Activated T-cell treated with anti-CD3 and anti-CD28 coated beads, Interleukin-2, amount 50 U/mL, for 72 hours (primary cell): ENCODE measurements at places on chromosomes 2 and 18. TPM values are rescaled to one million over a fixed set of nuclear protein-coding genes. Genes with fewer than 3 reads are reported as not detected.

DNA sequence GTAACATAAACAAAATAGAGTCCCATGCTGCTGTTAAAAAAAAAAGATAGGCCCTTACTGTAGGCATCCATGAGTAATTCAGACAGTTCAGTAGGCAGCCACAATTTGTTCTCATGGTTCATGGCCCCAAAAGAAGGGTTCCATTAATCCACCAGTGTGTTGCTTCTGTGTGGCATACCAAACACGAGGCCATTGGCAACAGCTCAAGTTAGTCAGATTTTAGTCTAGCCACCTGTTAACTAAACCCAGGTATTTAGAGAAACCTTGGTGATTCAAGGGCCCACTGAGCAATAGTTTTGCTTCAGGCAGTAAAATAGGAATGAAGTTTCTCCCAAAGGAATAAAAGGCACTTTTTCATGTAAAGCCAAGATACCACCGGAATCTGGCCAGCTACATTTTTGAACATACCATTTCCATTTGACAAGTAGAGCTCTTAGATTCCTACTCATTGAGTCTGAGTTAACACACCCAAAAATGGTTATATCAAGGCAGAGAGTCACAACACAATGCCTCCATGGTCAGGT lies 80.1 kb upstream of the SRD5A2 start:
- H3K36me3 ChIP-seq = no peaks in the 10 kb centered on the region
- H3K4me1 ChIP-seq = no peaks in the 10 kb centered on the region
- H3K4me3 ChIP-seq = no peak overlapping the region
- DNase-seq = no peak
- H3K27ac ChIP-seq = no peak overlapping the region

Gene GKN2
- not detected for total RNA-seq

- H3K4me3 ChIP-seq = no peak overlapping the region
- H3K27me3 ChIP-seq = no peaks in the 10 kb centered on the region
- no peaks in the 10 kb centered on the region for H3K4me1 ChIP-seq
- no peak for DNase-seq
- no peak overlapping the region for H3K27ac ChIP-seq
These were observed 239.6 kb downstream of the LPIN1 start for GRCh38 chr2:11985817-11986566.

Gene FAM124B
- 0.32 TPM for total RNA-seq

GRCh38 chr2:98086491-98087446 lies at the start of gene VWA3B:
TSS of gene VWA3B (plus strand) at chr2:98087167. CDS start at chr2:98093093, 5,926 bp downstream.
- peak within 1 kb of the TSS; percentile 80 for H3K4me3 ChIP-seq
- H3K4me1 ChIP-seq = peaks cover 24% of the 10 kb centered on the region
- DNase-seq = peak; percentile 70
- H3K27ac ChIP-seq = no peak within 1 kb of the TSS
- H3K27me3 ChIP-seq = peaks cover 51% of the 10 kb centered on the region
- H3K36me3 ChIP-seq = no peaks in the 10 kb centered on the region

Gene TXNL4A
- 92.9 TPM for total RNA-seq

DNA sequence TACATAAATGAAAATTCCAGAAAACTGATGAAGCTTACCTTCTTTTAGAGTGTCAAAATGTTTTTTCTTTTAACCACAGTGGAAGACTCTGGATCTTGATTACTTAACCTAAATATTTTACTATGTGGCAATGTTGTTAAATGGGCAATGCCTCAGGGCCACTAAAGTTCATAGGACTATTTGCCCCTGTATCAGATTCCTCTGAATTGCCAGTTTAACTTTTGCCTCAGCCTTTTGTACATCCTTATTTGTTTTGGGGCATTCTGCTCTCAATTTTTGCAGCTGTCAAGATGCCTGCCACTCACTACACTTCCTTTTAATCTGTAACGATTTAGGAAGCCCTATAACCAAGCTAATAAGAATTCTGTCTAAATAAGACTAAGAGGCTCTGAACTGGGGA lies 31.7 kb upstream of the SERTAD2 start:
- H3K27ac ChIP-seq = no peak overlapping the region
- H3K4me3 ChIP-seq = no peak overlapping the region
- H3K27me3 ChIP-seq = no peaks in the 10 kb centered on the region
- DNase-seq = no peak
- peaks cover 6% of the 10 kb centered on the region for H3K4me1 ChIP-seq
- H3K36me3 ChIP-seq = no peaks in the 10 kb centered on the region

GRCh38 chr2:106306387-106306786 lies 112.3 kb upstream of the UXS1 start:
- H3K4me3 ChIP-seq = no peak overlapping the region
- no peaks in the 10 kb centered on the region for H3K36me3 ChIP-seq
- no peak for DNase-seq

DNA sequence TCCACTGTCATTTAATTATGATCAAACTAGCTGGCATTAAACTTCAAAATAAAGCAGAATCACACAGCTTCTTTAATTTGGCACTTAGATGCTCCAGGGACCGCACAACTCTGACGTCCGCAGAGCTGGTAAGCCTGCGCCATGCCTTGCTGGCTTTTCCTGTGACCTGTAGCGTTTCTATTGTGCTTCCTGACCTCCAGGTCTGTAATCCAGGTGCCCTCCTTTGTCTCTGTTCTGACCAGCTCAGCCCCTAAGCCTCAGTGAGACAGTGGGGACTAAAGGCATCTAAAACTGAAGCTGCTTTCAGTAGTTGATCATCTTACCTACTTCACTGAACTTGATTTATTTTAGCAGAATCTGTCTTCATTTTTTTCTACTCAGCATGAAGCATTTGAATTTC lies 249.7 kb upstream of the RGPD4 start:
- no peak overlapping the region for H3K27ac ChIP-seq
- no peak overlapping the region for H3K4me3 ChIP-seq
- H3K36me3 ChIP-seq = no peaks in the 10 kb centered on the region
- H3K27me3 ChIP-seq = no peaks in the 10 kb centered on the region
- H3K4me1 ChIP-seq = no peaks in the 10 kb centered on the region
- DNase-seq = no peak

DNA sequence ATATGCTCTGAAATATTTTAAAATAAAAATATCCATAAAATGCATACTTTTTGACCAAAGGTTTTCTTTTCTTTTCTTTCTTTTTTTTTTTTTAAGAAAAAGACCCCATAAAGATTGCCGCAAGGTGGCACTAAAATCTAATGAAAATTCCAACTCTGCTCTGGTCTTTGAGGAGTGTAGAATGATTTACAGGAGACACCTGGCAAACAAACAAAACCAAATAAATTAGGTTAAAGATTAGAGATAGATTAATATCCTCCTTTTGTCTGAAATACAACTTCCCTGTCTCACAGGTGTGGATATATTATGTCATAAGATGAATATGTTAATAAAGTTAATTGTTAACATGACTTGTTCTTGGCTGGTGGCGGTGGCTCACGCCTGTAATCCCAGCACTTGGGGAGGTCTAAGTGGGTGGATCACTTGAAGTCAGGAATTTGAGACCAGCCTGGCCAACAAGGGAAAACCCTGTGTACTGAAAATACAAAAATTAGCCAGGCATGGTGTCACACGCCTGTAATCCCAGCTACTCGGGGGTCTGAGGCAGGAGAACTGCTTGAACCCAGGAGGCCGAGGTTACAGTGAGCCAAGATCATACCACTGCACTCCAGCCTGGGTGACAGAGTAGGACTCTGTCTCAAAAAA lies 3.5 kb upstream of the RHOB start:
- peaks cover 2% of the 10 kb centered on the region for H3K36me3 ChIP-seq
- no peak for DNase-seq
- no peak overlapping the region for H3K4me3 ChIP-seq
- H3K4me1 ChIP-seq = no peaks in the 10 kb centered on the region
- H3K27ac ChIP-seq = no peak overlapping the region

GRCh38 chr2:176445956-176446355 lies 176.7 kb downstream of the MTX2 start:
- peaks cover 6% of the 10 kb centered on the region for H3K27me3 ChIP-seq
- no peaks in the 10 kb centered on the region for H3K4me1 ChIP-seq
- H3K36me3 ChIP-seq = no peaks in the 10 kb centered on the region
- H3K27ac ChIP-seq = no peak overlapping the region
- H3K4me3 ChIP-seq = no peak overlapping the region

GRCh38 chr18:77106331-77106730 lies 26.3 kb downstream of the MBP start:
- peak overlapping the region; percentile 85 for H3K4me3 ChIP-seq
- peak overlapping the region; percentile 85 for H3K27ac ChIP-seq
- H3K4me1 ChIP-seq = peaks cover 93% of the 10 kb centered on the region
- no peaks in the 10 kb centered on the region for H3K27me3 ChIP-seq
- peaks cover 35% of the 10 kb centered on the region for H3K36me3 ChIP-seq
- peak; percentile 80 for DNase-seq

GRCh38 chr18:66553824-66554223 lies 50.1 kb downstream of the CDH19 start:
- no peaks in the 10 kb centered on the region for H3K36me3 ChIP-seq
- no peak overlapping the region for H3K27ac ChIP-seq
- H3K4me1 ChIP-seq = no peaks in the 10 kb centered on the region
- no peak overlapping the region for H3K4me3 ChIP-seq
- H3K27me3 ChIP-seq = no peaks in the 10 kb centered on the region

DNA sequence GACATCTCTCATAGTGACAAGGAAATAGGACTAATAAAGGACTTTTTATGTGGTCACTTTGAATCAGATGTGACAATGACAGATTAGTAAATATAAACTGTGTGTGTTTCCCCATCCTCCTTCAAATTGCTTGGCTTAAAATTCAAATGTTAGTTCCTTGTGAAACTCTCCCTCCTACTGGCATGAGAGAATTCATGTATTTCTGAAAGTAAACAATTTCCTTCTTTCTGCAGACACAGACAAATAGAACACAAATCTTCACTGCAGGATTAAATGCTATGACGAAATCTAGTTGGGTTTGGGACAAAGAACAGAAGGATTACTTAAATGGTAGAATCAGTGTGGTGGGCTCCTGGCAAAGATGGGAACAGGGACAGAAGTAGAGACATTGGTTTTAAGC lies 328.7 kb upstream of the FAM98A start:
- no peaks in the 10 kb centered on the region for H3K4me1 ChIP-seq
- H3K4me3 ChIP-seq = no peak overlapping the region
- no peaks in the 10 kb centered on the region for H3K36me3 ChIP-seq
- DNase-seq = no peak
- no peak overlapping the region for H3K27ac ChIP-seq

GRCh38 chr2:45046786-45047185 lies 37.5 kb upstream of the SIX2 start:
- H3K27me3 ChIP-seq = peaks cover 29% of the 10 kb centered on the region
- no peak for DNase-seq
- H3K4me3 ChIP-seq = no peak overlapping the region
- no peaks in the 10 kb centered on the region for H3K4me1 ChIP-seq
- H3K27ac ChIP-seq = no peak overlapping the region

Gene DOCK10
- 199 TPM for total RNA-seq

Gene ALPG
- total RNA-seq = not detected

GRCh38 chr2:190202604-190203003 lies 117.0 kb downstream of the HIBCH start:
- H3K36me3 ChIP-seq = peaks cover 6% of the 10 kb centered on the region
- no peaks in the 10 kb centered on the region for H3K4me1 ChIP-seq
- no peak for DNase-seq

Gene CHRNG
- total RNA-seq = not detected

Gene IL1RL1
- 2.2 TPM for total RNA-seq

DNA sequence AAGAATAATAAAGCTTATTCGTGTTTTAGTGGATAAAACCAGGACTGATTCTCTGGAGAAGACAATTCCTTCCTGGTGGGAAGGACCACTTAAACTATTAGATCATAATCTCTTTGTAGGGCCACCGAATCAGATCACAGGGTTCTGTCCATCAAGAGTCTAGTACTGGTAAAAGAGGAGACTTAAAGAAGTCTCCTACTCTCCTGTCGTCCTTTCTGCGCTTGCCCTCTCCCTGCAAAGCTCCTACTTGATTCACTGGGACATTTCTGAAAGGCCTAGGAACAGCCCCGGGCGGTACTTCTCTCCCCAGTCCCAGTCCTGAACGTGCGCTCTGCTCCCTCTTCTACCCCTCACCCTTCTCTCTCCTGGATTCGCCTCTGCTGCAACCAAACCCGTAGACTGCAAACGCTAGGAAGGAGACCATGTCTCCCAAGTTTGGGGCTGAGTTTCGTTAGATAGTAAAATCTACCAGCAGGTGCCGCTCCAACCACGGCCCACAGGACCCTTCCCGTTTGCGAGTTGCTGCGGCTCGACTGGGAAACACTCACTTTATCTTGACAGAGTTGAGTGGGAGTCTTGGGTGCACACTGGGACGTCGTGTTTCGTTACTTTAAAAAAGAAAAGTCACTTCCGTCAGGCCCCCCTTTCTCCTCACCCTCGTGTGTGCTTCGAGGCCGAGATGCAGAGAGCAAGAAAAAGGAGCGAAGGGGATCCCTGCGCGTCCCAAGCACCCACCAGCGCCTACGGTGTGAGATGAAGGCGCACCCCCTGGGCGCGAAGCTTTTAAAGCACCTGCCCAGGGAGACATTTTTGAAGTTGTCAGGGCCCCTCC lies 923 bp downstream of the FIGLA start:
- H3K4me1 ChIP-seq = peaks cover 16% of the 10 kb centered on the region
- peak overlapping the region; percentile 89 for H3K4me3 ChIP-seq

GRCh38 chr18:30556112-30556511 lies 486.4 kb downstream of the DSC3 start:
- H3K27me3 ChIP-seq = no peaks in the 10 kb centered on the region
- peaks cover 2% of the 10 kb centered on the region for H3K36me3 ChIP-seq
- H3K27ac ChIP-seq = no peak overlapping the region
- no peaks in the 10 kb centered on the region for H3K4me1 ChIP-seq
- DNase-seq = no peak

- peaks cover 61% of the 10 kb centered on the region for H3K27me3 ChIP-seq
- no peak for DNase-seq
- H3K27ac ChIP-seq = no peak overlapping the region
- H3K4me1 ChIP-seq = peaks cover 9% of the 10 kb centered on the region
- no peak overlapping the region for H3K4me3 ChIP-seq
These were observed 577 bp upstream of the GLI2 start for GRCh38 chr2:120734930-120735651.

- peaks cover 5% of the 10 kb centered on the region for H3K36me3 ChIP-seq
- H3K27ac ChIP-seq = no peak overlapping the region
- peaks cover 17% of the 10 kb centered on the region for H3K4me1 ChIP-seq
- H3K27me3 ChIP-seq = no peaks in the 10 kb centered on the region
These were observed 44.2 kb upstream of the DNMT3A start for GRCh38 chr2:25385910-25386309.

Gene PRSS56
- not detected for total RNA-seq

- no peak for DNase-seq
- peaks cover 5% of the 10 kb centered on the region for H3K4me1 ChIP-seq
- H3K36me3 ChIP-seq = no peaks in the 10 kb centered on the region
- no peak overlapping the region for H3K4me3 ChIP-seq
- no peak overlapping the region for H3K27ac ChIP-seq
These were observed 17.7 kb downstream of the CXCR1 start for GRCh38 chr2:218149098-218149497.

GRCh38 chr2:240480834-240481623 lies 45.6 kb downstream of the GPC1 start:
- no peak overlapping the region for H3K4me3 ChIP-seq
- H3K4me1 ChIP-seq = no peaks in the 10 kb centered on the region
- DNase-seq = no peak
- no peaks in the 10 kb centered on the region for H3K27me3 ChIP-seq
